ENCODE measurements at places on chromosomes 5 and 9.

- DNase-seq: no peak
These were observed 29.2 kb downstream of the RUSC2 start for GRCh38 chr9:35518981-35519679.

- no peak for DNase-seq
These were observed 555.6 kb downstream of the PRR16 start for GRCh38 chr5:121019734-121020133.

DNA sequence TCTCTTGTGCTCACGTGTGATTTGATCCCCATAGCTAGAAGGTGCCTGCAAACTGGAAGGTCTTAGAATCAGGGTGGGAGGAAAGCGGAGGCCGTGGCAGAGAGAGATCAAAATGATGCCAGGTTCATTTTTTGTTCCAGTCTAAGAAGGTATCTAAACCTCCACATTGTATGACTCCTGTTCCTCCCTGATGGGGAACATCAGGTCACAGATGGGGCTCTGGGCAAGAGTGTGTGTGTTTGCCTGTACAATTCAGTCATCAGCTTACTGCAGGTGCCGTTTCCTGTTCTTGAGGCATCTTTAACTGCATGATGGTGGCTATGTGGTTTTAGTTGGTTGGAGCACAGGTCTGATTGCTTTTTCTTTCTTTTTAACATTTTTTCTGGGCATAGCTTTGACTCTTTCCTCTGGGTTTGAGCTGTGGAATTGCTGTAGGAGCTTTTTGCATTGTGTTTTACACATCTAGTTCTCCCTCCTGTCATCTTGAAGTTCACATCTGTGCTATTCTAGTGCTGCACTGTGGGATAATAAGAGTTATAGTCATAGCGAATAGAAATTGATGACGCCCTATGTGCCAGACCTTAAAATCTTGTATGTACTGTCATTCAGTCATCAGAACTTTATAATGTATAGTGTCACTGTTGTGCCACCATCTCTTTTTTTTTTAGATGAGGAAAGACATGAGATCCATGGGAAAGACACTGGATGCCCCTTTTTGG lies 30.8 kb downstream of the ARHGAP26 start:
- DNase-seq: no peak

- DNase-seq: no peak
These were observed 31.1 kb downstream of the ANKS6 start for GRCh38 chr9:98765256-98765655.

GRCh38 chr9:127194881-127195713 lies 69.5 kb upstream of the GARNL3 start:
- peak; percentile 73 for DNase-seq

DNA sequence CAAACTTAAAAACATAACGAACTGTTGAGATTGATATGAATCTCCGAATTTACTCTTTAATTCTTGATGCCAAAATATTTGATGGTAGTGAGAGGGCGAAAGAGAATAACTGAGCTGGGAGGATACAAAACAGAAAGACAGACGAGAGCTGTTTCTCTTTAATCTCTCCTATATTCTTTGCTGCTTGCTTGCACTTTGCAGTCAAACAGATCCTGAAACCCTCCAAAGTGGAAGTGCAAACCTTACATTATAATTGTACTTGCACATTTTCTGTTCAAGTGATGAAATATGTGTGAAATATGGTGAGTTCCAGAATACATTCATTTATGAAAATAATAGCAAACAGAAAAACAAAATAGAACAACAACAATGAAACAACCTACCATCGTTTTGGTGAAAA lies 63.8 kb downstream of the PAM start:
- no peak for DNase-seq

Data from chondrocyte (in vitro differentiated cells).